ENCODE measurements at places on chromosomes 13 and 19.

GRCh38 chr19:46460055-46460454 lies 11.3 kb downstream of the PNMA8A start:
- no peak for DNase-seq

DNA sequence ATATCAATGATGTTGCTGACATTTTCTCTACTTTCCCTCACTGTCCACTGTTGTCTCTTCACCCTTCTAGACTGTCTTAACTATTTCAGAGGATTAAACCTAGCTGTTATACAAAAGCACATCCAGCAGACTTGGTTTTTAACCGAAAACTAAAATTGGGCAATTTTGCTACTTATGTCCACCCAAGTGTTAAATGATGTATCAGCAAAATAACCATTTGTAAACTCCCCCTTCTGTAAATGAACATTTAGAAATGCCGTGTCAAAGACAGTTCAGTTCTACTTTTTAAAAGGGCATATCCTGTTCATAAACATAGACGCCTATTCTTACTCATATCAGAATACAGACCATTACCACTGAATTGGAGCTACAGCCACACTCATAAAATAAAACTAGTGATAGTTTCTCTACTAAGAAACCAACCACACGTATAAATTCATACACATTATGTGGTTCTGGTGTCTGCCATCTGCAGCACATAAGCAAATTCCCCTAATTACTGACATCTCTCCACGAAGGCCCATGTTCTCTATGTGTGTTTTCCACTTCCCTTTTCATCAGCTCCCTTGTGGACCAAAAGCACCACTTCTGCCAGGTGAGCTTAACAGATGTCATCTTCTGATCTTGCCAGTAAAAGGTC lies 1091.8 kb downstream of the PCDH9 start:
- no peak for DNase-seq

DNA sequence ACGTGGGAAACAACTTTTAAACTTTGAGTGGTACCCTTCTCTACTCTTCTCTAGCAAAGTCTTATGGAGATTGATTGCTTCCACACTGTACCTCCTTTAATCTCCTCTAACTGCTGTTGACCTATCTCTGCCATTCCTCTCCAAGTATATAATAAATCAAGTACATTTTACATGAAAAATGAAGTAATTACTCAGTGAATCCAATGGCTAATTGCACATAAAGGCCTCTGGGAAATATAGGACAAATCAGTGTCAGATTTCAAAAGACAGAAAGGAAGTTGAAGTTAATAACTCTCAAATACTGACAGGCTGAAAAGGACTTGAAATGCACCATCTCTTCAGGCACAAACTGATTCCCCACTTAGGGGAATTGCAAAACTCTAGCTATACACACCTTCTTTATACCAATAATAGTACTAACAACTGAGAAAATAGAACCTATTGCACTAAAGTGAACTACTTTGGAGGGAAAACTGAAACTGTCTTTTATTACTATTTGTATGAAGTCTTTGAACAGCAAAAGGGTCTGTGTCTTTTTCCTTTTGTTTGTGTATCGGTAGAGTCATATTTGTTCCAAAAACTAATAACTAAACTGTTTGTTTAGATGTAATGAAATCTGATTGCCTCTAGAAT lies 701.1 kb downstream of the PCDH9 start:
- DNase-seq: no peak

- no peak for DNase-seq
Observed at GRCh38 chr13:37230346-37230745, 124.9 kb upstream of the CSNK1A1L start.

GRCh38 chr13:73519396-73520116 lies 460.8 kb downstream of the KLF5 start:
- DNase-seq: no peak

DNA sequence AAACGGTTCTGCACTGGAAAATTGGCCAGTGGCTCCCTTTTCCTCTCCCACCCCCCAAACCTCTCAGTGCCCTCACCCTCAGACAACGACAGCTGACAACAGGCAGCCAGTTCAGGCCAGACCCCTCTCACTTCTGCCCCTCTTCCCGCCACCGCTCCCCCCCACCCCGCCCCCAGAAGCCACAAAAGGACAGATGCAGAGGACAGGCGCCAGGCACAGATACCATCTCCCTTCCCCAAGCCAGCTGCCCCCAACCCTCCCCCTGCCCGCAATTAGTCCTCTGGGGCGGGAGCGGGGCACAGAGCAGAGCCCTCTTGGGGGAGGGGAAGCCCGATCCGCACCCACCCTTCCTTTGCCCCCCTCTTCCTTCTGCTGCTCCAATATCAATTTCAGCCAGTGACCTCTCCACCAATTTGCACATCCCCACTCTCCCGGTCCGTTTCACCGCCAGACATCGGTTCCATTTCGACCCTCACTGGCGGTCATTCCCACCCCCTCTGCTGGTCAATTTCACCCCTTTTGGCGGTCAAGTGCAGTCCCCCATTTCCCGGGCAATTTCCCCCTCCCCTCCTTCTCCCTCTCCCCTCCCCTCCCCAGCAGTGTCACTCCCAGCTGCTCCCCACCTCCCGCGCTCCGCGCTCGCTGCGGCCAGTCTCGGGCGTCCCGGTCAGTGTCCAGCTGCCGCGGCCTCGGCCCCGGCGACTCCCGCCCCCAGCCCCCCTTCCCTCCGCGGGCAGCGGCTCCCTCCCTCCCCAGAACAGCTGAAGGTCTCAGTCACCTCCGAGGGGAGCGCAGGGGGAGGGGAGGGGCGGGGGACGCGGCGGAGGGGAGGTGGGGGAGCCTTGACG lies at the start of gene SHD:
Gene SHD, plus strand, starts transcription at position 848 of the 848 bp plus-strand sequence. CDS start 798 bp downstream, outside the sequence.
- DNase-seq: no peak

DNA sequence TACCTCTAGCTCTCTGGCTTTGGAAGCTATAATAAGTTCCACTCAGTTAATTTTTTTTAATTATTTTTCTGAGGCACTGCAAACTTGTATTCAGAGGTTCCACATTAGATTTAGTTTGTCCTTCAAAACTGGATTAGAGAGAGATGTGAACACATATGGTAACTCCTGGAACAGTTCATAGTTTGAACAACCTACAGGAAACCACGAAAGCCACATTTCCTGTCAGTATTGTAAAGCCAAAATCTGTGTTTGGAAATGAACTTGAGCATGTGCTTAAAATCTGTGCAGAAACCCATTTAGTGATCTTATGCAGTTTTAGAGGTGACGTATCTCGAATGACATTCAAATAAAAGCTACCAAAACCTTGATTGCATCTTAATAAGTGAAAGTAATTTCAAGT lies 1952.0 kb downstream of the OLFM4 start:
- DNase-seq: no peak

DNA sequence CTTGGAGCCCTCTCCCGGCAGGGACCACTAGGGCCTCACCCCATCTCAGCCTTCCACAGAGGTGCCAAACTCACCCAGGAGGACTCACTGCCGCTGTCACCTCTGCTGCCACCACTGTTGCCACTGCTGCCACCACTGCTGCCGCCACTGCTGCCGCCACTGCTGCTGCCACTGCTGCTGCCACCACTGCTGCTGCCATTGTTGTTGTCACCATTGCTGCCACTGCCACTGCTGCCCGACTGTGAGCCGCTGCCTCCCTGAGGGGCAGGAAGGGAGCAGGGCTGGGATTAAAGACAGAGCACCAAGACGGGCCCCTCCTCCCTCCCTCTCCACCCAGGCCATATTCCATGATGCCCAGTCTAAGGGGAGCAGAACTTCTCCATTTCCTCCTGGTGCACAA lies 2.1 kb downstream of the DMKN start:
- DNase-seq: no peak

- DNase-seq: no peak
Observed at GRCh38 chr13:73828811-73829210, 305.4 kb downstream of the KLF12 start.

DNA sequence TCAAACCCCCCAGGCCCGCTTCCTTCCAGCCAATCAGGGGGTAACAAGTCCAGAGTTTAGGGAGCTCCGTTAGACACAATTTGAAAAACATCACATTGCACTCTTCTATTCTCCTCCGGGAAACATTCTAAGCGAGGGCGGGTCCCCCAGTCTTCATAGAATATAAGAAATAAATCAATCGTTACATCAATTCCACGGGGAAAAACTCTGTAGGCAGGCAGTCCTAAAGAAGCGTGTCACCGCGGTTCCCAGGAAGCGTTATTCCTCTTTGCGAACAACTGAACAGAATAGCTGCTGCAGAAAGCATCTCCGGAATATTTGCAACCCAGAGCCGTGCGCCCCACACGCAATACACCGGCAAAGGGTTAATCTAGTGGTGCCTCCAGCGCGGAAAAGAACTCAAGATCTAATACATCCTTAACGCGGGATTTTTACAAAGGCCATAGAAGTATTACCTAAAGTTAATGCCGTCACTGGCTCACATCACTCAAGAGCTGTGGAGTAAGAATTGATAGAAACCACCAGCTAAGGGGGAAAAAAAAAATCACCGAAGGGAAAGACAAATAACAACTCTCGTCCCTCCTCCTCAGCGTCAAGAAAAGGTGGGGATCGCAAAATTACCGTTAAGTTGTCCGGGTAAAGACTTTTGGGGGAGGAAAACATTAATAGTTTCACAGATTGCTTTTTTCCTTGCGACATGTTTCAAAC lies 65.1 kb downstream of the KCNRG start:
- DNase-seq: peak; percentile 52

- no peak for DNase-seq
Observed at GRCh38 chr13:30737511-30738337, 2.4 kb downstream of the ALOX5AP start.

DNA sequence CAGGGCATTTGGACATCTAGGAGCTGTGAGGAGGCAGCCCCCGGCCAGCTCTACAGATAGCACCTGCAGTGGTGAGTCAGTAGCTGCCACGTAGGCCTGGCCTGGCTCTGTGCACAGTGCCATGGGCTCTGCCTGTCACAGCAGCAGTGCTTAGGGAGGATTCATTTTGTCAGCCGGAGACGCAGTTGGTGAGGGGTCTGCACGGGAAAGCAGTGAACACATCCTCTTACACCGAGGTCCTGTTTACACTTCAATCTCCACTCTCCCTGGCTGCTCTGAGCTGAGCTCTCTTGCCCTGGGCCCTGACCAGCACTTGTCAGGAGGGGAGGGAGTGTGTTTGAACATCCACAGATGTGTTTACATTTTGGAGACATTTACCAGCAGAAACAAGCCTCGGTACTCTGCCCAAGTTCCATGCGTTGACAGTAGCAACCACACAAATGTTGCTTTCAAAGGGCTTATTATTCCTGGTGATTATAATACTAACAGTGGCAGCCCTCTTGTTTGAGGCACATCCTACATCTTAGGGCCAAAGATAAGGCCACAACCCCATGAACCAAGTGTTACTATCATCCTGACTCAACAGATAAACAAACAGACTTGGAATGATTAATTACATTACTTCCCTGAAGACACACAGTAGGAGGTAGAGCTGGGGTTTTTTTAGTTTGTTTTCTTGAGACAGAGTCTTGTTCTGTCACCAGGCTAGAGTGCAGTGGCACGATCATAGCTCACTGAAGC lies 148.9 kb downstream of the USP12 start:
- DNase-seq: peak; percentile 89
